ENCODE measurements at places on chromosomes 2 and 18.

- no peak for DNase-seq
Measured at GRCh38 chr2:105581555-105581944, 163.2 kb upstream of the NCK2 start.

DNA sequence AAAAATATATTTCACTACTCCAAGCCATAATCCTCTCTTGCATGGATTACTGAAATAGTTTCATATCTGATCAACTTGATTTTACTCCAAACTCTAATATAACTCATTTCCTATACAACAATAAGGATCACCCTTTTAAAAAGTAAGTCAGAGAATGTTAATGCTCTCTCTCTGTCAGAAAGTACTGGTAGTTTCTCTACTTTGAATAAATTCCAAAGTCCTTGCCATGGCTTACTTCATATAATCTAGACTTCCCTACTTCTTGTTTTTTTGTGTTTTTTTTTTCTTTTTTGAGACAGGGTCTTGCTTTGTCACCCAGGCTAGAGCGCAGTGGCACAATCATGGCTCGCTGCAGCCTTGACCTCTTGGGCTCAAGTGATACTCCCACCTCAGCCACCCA is 36.2 kb downstream of the MAP3K2 start:
- no peak for DNase-seq

- DNase-seq, result peak; percentile 27
Measured at GRCh38 chr2:45872211-45872610, 220.7 kb downstream of the PRKCE start.

GRCh38 chr2:199465390-199465789 is 7.7 kb upstream of the SATB2 start:
- DNase-seq, result no peak

DNA sequence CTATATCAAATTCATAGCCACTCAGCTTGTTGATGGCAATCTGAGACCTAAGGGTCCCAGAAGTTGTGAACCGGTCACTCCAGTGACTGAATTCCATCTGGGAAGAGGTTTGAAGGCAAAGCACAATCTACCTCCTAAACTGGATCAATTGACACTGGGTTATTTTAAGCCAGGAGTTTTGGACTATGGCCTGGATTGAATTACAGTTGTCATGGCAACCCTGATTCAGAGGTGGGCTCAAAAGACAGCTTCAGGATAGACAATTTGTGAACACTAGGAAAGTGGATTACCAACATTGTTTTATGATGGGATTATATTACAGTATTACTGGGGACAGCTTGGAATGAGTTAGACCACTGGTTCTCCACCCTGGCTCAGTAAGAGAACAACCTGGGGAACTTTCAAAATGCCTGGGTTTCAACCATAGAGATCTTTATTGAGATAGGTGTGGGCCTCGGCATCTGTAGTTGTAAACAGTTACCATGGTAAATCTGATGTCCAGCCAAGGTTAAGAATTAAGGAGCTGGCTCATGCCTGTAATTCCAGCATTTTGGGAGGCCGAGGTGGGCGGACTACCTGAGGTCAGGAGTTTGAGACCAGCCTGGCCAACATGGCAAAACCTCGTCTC is 58.8 kb downstream of the MFSD6 start:
- DNase-seq, result no peak

- peak; percentile 66 for DNase-seq
Measured at GRCh38 chr2:20225294-20226151, 593 bp upstream of the SDC1 start.

GRCh38 chr2:96138179-96139145 is at the start of gene ASTL:
ASTL (minus strand) TSS chr2:96138502; CDS start chr2:96138436, 66 bp downstream.
- DNase-seq, result peak; percentile 34

DNA sequence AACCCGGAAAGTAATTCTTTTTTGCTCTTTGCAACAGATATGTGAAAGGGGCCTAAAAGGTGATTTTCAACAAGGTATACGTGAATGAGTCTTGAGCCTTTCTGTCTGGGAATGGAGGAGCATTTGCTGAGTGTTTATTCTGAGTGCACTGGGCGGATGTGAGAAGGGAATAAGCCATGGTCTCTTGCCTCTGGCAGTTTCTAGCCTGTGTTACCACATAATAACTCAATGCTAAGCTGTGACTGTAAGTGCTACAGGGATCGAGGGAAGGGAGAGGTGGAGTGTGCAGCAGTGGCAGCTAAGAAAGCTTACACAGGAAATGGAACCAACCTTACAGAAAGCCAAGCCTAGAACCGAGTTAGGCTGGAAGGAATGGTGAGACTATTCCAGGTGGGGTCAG is 444.3 kb downstream of the SLC4A3 start:
- no peak for DNase-seq

Data from iris pigment epithelial cell (primary cell).